Ureter (tissue), 1 donor: ENCODE measurements at places on chromosomes 2 and 18. TPM values are rescaled to one million over a fixed set of nuclear protein-coding genes. Genes with fewer than 3 reads are reported as not detected.

SAP130 gene
- 22.5 TPM for total RNA-seq

UGT1A6 gene
- 134 TPM for total RNA-seq

ITGB6 gene
- total RNA-seq, result 96.3 TPM

GPC1 gene
- 88.1 TPM for total RNA-seq

DNAJC27 gene
- total RNA-seq, result 14.6 TPM

C2orf66 gene
- 1.0 TPM for total RNA-seq

LRP1B gene
- 0.89 TPM for total RNA-seq

TUBA3E gene
- not detected for total RNA-seq

DNA sequence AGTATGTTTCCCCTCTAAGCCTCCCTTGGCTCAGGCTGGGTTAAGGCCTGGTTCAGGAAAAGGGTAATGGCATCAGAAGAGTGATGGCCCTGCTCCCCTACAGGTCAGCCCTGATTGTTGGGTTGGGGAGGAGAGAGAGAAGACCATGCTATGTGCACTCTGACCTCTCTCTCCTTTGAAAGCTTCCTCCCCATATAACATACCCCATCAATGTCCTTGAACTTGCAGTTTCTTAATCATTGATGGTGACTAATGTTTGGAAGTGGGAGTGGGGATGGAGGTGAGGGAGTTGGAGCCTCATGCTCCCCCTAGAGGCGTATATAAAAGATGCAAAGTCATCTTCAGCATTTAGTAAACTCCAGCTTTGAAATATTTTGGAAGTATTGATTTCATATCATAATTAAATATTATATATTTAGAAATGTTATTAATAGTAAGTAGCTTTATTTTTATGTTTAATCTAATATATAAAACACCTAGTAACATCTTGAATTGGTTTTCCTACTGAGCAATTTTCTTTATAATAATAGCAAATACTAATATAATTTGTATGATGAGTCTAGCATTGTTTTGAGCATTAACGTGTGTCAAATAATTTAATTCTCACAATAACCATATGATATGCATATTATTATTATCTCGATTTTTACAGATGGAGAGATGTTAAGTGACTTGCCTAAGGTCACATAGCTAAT is 8.8 kb downstream of the PLCL1 start:
- no peak for DNase-seq

DNA sequence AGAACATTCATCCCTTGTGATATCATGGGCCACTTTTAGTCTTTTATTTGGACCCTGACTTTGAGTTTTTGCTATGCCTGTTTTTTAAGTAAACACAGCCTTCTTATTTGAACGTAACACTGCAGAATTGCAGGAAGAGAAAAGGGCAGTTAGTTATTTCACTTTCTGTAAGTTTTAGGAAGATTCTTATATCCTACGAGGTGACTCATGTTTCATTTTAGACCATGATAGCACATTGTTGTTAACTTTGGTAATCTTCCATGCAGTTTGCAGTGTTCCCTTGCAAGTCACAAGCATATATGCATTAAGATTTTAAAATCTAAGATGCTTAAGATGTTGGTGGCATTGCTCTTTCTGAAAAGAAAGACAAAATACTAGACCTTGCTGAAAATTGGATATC is 128.6 kb upstream of the EPC2 start:
- DNase-seq, result no peak

DNA sequence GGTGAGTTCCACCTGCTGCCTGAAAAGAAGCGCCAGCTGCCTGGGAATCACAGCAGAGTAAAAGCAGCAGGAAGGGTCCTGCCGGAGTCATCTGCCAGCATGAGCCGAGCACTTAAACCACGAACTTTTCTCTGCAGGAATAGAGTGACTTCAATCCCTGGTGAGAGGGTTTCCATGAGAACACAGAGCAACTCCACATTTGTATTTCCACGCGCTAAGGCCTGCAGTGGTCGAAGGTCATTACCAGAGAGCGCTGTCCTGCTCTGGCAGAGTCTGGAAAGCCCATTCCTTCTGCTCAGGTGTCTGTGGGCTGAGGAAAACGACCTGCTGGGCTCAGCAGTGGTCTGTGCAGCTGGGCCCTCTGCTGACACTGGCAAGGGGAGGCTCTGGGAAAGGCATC is 6.7 kb downstream of the PASK start:
- no peak for DNase-seq

DNA sequence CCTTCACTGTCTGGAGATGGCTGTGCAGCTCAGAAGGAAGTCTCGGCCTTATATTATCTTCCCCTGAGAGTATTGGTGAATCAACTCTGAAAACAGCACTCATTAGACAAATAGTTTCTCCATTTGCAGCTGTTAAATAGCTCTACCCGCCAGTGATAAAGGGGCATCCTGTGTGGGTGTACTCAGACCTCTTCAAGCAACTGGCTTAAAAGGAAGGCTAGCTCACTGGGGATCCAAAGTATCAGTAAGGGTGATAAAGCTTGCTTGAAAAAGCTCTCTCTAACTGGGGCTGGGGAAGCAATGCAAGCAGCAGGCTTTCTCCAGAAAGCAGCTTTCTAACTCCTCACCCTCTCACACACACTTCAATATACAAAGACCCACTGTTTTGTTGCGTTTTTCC is 64.9 kb upstream of the PSMD14 start:
- DNase-seq, result no peak

DNA sequence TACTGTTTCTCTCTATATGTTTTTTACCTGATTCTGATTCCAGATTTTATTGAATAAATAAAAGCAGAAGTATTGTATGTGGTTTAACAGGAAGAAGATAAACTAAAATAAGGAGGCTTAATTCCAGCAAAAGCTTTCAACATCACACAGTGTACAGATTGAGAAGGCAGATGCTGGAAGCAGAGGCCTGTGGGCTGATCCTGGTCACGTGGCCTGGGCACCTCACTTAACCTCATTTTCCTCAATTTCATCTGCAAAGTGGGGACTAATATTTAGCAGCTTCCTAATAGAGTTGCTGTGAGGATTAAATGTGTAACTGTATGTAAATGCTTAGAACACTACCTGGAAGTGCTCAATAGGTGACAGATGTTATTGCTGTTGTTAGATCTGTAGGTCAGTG is 58.0 kb downstream of the CDCA7 start:
- no peak for DNase-seq

GRCh38 chr18:39062426-39062825 is 1496.8 kb upstream of the CELF4 start:
- no peak for DNase-seq

DNA sequence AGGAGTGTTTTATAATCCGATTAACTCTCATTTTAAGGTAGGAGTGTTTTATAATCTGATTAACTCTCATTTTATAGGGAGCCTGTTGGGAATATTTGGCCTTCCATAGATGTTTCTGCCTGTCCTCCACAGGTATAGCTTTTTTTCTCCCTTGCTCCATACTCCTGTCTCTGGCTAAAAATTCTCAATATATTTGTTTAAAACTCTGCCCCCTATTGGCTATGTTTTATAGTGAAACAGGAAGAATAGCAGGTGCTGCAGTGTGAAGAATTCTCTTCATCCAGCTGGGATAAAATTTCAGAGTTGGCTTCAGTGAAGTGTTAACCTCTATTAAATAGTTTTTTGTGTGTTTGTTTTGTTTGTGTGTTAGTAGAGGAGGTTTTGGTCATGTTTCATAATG is 1046.0 kb upstream of the TMEFF2 start:
- no peak for DNase-seq

GRCh38 chr18:4024702-4025101 is 430.4 kb downstream of the DLGAP1 start:
- no peak for DNase-seq

DNA sequence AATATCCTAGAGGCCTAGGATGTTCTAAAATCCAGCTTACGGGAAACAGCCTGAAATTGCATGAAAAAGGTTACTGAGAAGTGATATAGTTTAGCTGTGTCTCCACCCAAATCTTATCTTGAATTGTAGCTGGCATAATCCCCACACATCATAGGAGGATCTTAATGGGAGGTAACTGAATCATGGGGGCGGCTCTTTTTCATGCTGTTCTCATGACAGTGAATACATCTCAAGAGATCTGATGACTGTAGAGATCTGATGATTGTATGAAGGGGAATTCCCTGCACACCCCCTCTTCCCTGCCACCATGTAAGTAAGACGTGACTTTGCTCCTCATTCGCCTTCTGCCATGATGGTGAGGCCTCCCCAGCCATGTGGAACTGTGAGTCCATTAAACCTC is 385.6 kb upstream of the ID2 start:
- no peak for DNase-seq

DNA sequence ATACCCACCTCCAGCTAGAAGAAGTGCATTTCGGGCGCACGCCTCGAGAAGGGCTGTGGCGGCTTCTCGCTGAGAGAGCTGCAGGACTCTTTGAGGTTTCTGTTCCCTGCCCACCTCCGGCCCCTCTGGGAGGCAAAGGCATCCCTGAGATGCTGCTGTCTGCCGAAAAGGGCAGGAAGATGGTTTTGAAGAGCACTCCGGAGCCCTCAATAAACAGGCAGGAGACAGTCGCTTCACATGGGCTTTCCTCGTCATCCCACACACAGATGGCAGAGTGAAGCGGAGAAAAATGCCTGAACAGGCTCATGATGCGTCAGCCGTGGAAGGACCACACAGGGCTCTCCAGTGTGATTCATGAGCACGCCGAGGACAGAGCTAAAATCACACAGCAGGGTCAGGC is 25.4 kb upstream of the GLI2 start:
- DNase-seq, result no peak

DNA sequence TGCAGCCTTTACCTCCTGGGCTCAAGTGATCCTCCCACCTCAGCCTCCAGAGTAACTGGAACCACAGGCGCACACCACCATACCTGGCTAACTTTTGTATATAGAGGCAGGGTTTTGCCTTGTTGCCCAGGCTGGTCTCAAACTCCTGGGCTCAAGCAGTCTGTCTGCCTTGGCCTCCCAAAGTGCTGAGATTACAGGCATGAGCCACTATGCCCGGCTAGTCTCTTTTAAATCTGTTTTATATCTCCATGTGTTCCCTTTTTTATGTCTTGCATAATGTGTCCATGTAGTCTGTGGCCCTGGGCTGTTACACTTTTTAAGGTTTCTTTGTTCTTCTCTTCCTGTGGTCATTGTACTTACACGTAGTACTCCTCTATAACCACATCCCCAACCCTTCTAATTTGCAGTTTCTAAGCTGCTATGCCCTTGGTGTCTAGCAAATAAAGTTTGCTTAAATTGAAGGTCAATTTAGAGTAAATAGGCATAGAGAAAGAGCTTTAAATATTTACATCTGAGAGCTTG is 168.2 kb downstream of the MCFD2 start:
- no peak for DNase-seq

- DNase-seq, result no peak
These were observed 347.1 kb upstream of the FAM98A start for GRCh38 chr2:33946193-33946592.

DNA sequence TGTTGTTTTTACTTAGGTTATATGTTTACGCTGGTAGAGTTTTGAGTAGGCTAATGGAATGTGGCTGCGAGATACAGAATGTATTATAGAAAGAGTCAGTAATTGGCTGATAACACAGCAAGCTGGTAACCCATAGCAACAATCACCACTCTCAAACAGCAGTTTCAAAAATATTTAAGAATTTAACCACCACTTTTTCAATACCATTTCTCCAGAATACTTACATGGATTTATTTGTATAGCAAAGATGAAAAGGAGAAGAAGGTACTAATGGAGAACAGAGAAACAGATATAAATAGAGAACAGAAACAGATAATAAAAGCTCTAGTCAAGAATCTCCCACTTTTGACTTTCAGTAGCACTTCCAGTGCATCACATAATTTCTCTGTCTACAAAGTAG is 188.3 kb upstream of the SLC39A10 start:
- DNase-seq, result no peak

- no peak for DNase-seq
These were observed 151.4 kb upstream of the NXPH2 start for GRCh38 chr2:138931284-138932256.

DNA sequence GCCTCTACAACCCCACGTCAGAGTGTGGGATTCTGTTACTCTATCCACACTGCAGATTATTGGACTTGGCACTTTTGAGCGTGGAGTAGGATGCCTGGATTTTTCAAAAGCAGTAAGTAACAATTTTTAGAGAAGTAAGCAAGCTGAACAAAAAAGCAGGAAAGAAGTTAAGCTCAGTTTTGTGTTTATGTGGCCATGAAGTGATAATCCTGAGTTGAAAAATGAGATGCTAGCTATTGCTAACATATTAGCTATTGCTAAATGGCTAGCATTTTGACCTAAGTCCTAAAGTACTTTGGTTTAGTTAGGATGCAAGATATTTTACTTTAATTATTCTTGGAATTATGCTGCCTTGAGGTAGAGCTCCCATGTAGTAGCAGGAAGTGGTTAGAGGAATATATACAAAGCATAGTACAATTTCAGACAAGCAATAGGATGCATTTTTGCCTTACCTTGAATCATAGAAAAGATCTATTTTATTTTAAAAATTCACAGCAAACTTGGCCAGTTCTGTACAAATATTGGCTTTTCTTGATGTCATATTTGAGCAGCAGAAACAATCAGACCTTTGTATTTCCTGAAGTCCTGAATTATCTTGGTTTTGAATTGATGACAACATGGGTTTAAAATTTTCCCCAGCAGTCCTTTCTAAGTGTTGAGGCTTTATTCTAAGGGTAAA is 74.6 kb downstream of the COX7A2L start:
- DNase-seq, result no peak

DNA sequence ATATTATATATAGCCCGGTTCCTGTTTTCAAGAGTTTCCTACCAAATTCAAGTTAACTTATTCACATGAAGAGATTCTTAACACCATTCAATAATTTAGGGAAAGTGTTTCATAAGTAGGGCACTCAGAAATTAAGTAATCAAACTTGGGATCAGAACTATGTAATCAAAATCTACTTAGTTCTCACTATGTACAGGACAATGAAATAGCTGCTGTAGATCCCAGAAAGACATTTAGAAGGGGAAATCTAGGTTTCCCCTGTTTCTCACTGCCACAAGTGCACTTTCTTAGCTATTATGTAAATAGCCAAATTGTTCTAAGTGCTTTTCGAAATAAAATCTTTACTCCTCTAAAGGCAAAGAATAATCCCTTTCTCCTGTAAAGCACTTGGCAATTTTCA is 493.6 kb upstream of the SETBP1 start:
- no peak for DNase-seq

GRCh38 chr2:160664603-160665140 is 171.1 kb upstream of the RBMS1 start:
- DNase-seq, result no peak

DNA sequence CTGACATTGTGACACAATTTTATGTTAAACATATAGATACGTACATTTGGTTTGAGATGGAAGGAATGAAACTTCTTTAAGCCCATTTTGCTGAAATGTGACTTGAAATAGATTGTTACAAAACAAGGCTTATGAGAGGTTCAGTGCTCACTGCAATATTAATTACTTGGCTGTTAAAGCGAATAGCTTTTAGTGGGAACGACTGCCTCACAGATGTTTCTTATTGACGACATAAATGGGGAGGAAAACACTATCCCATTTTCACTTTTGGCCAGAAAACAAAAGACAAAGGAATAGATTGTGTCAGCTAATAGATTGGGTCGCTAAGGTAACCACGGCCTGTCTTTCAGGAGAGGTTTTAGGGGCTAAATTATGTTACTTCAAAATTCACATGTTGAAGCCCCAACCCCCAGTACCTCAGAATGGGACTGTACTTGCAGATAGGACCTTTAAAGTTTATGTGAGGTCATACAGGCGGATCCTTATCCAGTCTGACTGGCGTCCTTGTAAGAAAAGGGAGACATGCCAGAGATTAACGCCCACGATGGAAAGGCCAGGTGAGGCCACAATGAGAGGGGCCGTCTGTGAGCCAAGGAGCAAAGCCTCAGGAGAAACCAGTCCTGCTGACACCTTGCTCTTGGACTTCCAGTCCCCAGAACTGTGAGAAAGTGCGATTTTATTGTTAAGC is 10.8 kb downstream of the INPP1 start:
- DNase-seq, result no peak
